ENCODE measurements at places on chromosomes 4 and X. TPM values are rescaled to one million over a fixed set of nuclear protein-coding genes. Genes with fewer than 3 reads are reported as not detected.

GRCh38 chrX:149037281-149037870 lies 467.7 kb downstream of the IDS start:
- H3K4me1 ChIP-seq: no peaks in the 10 kb centered on the region
- H3K27me3 ChIP-seq: no peaks in the 10 kb centered on the region
- DNase-seq: no peak

GRCh38 chr4:5956285-5957021 lies 61.8 kb downstream of the C4orf50 start:
- H3K4me3 ChIP-seq: no peak overlapping the region

- no peak overlapping the region for H3K27ac ChIP-seq
- H3K27me3 ChIP-seq: no peaks in the 10 kb centered on the region
- H3K4me3 ChIP-seq: no peak overlapping the region
- no peak for DNase-seq
- no peaks in the 10 kb centered on the region for H3K4me1 ChIP-seq
These were observed 80.2 kb downstream of the ADGRA3 start for GRCh38 chr4:22435652-22436051.

- DNase-seq: no peak
- H3K27ac ChIP-seq: no peak overlapping the region
- H3K4me3 ChIP-seq: no peak overlapping the region
- no peaks in the 10 kb centered on the region for H3K36me3 ChIP-seq
These were observed 240.4 kb upstream of the TET2 start for GRCh38 chr4:104906276-104906675.

DNA sequence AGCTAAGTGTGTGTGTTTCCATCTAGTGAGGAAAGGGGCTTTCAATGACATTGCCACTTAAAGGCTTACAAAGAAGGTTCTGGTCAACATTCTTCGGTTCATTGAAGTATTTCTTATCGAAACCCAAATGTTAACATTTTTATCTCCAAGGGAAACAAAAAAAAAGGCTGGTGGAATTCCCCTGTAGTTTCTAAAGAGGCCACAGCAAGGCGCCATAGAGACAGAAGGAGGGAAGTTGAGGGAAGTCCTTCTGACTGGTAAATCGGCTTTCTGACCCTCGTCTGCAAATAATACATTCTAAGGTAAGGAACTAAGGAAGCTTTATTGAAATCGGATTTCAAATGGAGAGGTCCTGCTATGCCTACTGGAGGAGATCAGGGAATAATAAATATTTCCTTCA lies 1.7 kb upstream of the ZFP42 start:
- peaks cover 2% of the 10 kb centered on the region for H3K27me3 ChIP-seq
- H3K36me3 ChIP-seq: peaks cover 2% of the 10 kb centered on the region
- DNase-seq: no peak

DNA sequence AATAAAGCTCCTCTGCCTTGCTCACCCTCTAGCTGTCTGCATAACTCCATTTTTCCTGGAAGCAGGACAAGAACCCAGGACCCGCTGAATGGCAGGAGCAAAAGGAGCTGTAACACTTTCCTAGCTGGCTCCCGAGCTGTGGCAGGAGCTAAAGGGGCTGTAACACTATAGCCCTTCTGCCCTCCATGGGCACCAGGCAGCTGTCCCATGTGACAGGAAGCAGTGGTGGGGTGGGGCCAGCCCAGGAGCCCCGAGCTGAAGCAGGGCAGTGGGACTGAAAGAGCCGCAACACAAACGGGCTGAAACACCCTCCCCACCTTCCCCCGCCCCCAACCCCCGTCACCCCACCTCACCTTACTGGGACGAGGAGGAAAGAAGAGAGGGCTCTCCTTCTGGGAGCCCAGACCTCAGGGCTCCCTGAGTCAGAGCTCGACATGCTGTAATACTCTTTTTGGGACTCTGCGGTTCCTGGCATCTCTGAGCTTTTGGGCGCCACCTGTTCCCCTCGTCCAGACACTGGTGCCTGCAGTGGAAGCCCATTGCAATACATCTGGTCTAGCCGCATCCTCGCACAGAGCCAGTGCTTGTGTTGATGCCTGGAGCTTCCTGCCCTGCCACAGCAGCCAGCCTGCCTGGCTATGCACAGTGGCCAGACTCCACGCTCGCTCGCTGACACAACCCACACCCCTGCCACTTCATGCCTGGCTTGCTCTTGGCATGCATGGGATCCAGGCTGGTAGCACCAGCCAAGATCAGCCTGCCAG lies 39.4 kb downstream of the PPM1K start:
- no peak overlapping the region for H3K4me3 ChIP-seq
- H3K36me3 ChIP-seq: peaks cover 3% of the 10 kb centered on the region
- no peaks in the 10 kb centered on the region for H3K27me3 ChIP-seq
- H3K27ac ChIP-seq: peak overlapping the region; percentile 68

DNA sequence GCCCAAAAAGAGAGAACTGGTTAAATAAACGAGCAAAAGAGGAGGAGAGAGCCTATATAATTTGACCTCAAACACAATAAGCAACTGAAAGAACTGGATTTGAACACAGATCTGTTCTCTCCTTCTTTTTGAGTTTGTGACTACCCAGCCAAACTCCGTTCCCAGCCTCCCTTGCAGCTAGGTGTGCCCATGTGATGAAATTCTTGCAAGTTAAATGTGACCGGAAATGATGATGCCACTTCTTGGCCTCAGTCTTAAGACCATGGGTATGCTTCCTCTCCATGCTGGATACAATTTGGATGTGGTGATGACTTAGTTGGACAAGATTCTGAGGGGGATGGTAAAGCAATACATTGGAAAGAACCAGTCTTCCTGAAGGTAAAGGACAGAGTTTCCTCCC lies 204.1 kb downstream of the PTTG2 start:
- H3K4me3 ChIP-seq: no peak overlapping the region
- peaks cover 43% of the 10 kb centered on the region for H3K4me1 ChIP-seq
- H3K27ac ChIP-seq: no peak overlapping the region
- no peak for DNase-seq
- peaks cover 7% of the 10 kb centered on the region for H3K27me3 ChIP-seq
- H3K36me3 ChIP-seq: peaks cover 12% of the 10 kb centered on the region

GRCh38 chr4:127669691-127670090 lies 36.9 kb downstream of the INTU start:
- H3K36me3 ChIP-seq: no peaks in the 10 kb centered on the region
- no peak for DNase-seq
- H3K4me3 ChIP-seq: no peak overlapping the region
- H3K27me3 ChIP-seq: no peaks in the 10 kb centered on the region

GRCh38 chr4:55524844-55525571 lies 21.7 kb downstream of the CLOCK start:
- H3K36me3 ChIP-seq: peaks cover 23% of the 10 kb centered on the region
- H3K4me3 ChIP-seq: no peak overlapping the region
- H3K4me1 ChIP-seq: no peaks in the 10 kb centered on the region
- no peak overlapping the region for H3K27ac ChIP-seq

GRCh38 chr4:145843148-145843547 lies 95.5 kb downstream of the ZNF827 start:
- H3K4me1 ChIP-seq: peaks cover 29% of the 10 kb centered on the region
- H3K27me3 ChIP-seq: no peaks in the 10 kb centered on the region
- H3K4me3 ChIP-seq: no peak overlapping the region
- no peak for DNase-seq
- H3K36me3 ChIP-seq: peaks cover 28% of the 10 kb centered on the region

DNA sequence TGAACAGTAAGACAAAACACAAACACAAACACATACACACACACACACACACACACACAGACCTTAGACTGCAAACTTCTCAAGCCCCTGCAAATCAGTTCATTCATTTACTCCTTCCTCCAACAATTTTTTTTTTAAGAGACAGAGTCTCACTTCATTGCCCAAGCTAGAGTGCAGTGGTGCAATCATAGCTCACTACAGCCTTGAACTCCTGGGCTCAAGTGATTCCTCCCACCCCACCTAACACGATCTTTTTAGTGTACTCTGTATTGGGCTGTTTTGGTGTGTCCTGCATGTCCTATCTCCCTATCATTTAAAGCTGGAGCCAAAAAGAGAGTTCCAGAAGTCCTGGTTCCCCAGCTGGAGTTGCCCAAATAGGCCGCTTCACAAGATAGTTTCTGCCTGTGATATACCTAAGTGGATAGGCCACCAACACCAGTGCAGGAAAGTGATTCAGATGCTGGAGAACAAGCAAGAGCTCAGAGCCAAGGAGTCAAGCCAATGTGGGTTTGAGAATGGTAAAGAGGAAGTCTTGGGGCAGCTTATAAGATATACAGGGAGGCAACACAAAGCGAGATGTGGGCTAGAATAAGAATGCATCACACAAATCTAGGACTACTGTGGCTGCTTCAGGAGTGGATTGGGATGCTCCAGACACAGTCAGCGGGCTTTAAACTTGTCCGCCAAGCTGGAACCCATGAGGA lies 85.4 kb upstream of the RAPGEF2 start:
- H3K27me3 ChIP-seq: no peaks in the 10 kb centered on the region
- peaks cover 1% of the 10 kb centered on the region for H3K4me1 ChIP-seq
- no peak overlapping the region for H3K4me3 ChIP-seq
- no peaks in the 10 kb centered on the region for H3K36me3 ChIP-seq
- no peak overlapping the region for H3K27ac ChIP-seq
- DNase-seq: no peak

GRCh38 chrX:41445781-41446358 lies 1.3 kb upstream of the NYX start:
- no peak for DNase-seq
- H3K27me3 ChIP-seq: no peaks in the 10 kb centered on the region
- peaks cover 27% of the 10 kb centered on the region for H3K4me1 ChIP-seq
- no peak overlapping the region for H3K4me3 ChIP-seq
- H3K27ac ChIP-seq: no peak overlapping the region

DNA sequence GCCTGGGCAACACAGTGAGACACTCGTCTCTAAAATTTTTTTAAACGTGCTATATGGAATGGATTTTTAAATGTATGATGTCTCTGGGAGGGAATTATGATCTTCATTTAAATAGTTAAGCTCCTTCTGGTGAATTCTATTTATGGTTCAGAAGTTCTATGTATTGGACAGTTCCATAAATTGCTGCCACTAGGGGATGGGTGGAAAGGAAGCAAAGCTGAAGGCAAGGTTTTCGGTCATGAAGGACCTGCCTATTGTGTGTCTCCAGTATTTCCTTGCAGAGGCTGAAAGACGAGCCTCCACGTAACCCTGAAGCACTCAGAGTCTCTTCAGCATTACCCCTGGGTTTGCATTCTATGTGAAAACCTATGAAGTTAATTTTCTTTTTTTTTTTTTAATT lies 451.5 kb upstream of the FAT1 start:
- DNase-seq: no peak

GRCh38 chr4:95551653-95552052 lies 2.9 kb upstream of the UNC5C start:
- H3K4me3 ChIP-seq: no peak overlapping the region
- H3K27me3 ChIP-seq: peaks cover 42% of the 10 kb centered on the region
- no peaks in the 10 kb centered on the region for H3K36me3 ChIP-seq
- no peak for DNase-seq
- H3K4me1 ChIP-seq: peaks cover 13% of the 10 kb centered on the region

DNA sequence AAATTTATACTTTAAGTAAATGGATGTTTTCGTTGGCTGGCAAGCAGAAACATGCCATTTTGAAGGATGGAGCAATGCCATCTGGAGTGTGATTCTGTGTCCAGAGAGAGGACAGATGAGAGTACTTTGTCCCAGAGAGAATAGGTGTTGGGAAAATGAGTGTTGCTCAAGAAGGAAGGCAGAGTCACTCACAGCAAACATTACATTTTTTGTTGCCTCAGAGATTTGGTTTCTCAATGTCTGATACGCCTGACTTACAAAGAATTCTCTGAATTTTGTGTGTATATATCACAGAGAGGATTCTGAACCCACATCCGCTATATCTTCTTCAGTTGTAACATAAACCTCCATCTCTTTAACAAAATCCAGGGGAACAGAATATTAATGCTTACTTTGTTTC lies 102.8 kb upstream of the PCDH18 start:
- no peaks in the 10 kb centered on the region for H3K36me3 ChIP-seq
- H3K27me3 ChIP-seq: no peaks in the 10 kb centered on the region
- H3K4me1 ChIP-seq: no peaks in the 10 kb centered on the region
- H3K4me3 ChIP-seq: no peak overlapping the region
- no peak for DNase-seq

- H3K4me1 ChIP-seq: peaks cover 5% of the 10 kb centered on the region
- no peaks in the 10 kb centered on the region for H3K27me3 ChIP-seq
- no peak overlapping the region for H3K4me3 ChIP-seq
- no peak for DNase-seq
These were observed 297.0 kb upstream of the PUDP start for GRCh38 chrX:7444967-7445366.

DNA sequence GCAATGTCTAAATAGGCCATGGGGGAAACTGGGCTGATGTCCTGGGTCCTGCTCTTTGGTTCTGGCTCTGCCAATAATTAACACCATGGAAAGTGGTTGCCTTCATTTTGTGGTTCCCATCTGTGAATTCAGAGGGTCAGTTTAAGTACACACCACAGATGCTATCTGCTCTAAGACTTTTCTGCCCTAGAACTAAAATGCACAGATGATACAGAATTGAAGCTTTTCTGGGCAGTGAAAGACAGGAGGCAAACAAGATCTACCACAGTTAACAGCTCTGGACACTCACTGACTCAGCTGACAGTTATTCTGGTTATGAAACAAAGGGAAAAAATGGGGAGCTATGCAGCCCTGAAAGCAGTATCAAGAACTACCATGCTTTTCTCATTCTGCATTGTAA lies 37.3 kb downstream of the APBB2 start:
- no peak overlapping the region for H3K4me3 ChIP-seq
- peaks cover 7% of the 10 kb centered on the region for H3K27me3 ChIP-seq
- H3K36me3 ChIP-seq: no peaks in the 10 kb centered on the region
- no peak for DNase-seq

DNA sequence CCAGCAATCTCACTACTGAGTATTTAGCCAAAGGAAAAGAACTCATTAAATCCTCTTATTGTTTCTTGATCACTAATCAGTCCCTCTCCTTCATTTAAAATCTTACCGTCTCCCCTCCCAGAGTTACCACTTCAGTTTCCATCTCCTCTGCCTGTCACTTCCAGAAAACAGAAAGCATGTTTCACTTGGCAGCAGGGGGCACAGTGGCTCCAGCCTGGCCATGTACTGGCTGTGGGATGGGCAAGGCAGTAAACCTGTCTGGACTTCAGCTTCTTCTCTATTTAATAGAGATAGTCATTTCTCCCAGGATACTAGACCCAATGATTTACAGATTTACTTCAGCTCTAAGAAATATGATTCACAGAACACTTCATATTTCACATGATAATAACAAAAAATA lies 63.2 kb downstream of the CD40LG start:
- peaks cover 50% of the 10 kb centered on the region for H3K4me1 ChIP-seq
- no peak overlapping the region for H3K4me3 ChIP-seq
- no peak for DNase-seq
- no peaks in the 10 kb centered on the region for H3K27me3 ChIP-seq
- H3K27ac ChIP-seq: peak overlapping the region; percentile 66

HS6ST2 gene
- total RNA-seq: not detected

SMIM43 gene
- total RNA-seq: 0.18 TPM

RASSF6 gene
- not detected for total RNA-seq

DUSP21 gene
- total RNA-seq: not detected

SPANXB1 gene
- total RNA-seq: not detected

PLXNB3 gene
- 0.50 TPM for total RNA-seq

TTC29 gene
- total RNA-seq: not detected

UGT2B7 gene
- not detected for total RNA-seq

FATE1 gene
- not detected for total RNA-seq

SAP30 gene
- 32.7 TPM for total RNA-seq

RPGR gene
- total RNA-seq: 6.1 TPM

ITGB1BP2 gene
- total RNA-seq: 6.3 TPM
